ENCODE measurements at places on chromosomes 4 and X.

GRCh38 chrX:77446908-77447652 lies at the start of gene FGF16:
FGF16 (plus strand) TSS chrX:77447389; CDS start chrX:77447675, 286 bp downstream.
- DNase-seq, result no peak

DNA sequence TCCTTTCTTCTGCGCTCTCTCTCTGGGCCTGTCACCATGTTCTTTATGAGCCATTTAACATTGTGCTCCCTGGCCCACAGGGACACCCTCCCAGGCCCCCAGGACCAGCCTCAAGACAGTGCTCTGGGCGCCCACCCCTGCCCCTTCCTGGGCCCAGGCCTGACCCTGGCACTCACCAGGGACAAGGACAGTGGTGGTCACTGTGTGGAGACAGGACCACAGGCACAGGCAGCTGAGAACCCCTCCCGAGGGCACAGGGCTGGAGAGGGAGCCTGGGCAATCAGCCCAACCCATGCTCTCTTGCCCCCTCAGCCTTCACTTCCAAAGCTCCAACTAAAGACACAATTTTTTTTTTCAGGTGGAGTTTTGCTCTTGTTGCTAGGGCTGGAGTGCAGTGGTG lies 218.2 kb upstream of the PSAPL1 start:
- no peak for DNase-seq

DNA sequence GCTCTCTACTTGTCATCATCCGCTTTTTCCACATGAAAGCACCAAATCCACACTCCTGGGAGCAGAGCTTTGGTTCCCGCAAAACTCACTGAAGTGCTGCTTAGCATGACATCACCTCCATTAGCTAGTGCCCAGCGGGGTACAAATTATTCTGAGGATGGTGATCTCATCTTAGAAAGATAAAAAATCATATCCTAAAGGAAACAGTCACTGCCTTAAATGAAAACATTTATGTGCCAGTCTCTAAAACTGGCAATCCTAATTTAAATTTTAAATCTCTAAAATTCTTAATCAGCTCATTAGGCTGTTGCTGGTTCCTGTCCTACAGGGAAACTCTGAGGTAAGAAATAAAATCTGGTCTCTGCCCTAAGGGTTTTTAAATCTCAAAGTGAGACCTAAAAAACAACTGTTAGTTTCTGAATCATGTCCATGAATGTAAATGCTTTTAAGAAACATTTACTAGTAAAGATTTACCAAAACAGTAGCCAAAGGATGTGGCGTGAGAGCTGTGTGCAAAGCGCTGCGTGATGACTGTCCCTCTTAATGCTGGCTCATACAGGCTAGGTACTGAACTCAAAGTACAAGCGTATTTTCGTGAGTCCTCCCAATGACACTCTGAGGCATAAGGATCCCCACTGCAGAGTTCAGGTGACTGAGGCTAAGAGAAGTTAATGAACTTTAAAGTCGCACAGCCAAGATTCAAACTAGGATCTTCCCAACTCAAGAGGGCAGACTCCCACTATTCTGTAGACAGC lies 4.5 kb downstream of the CASP3 start:
- DNase-seq, result no peak

GRCh38 chrX:4935401-4935800 lies 1222.0 kb upstream of the PRKX start:
- DNase-seq, result no peak

- no peak for DNase-seq
These were observed 695.0 kb upstream of the HS3ST1 start for GRCh38 chr4:12123707-12124106.
